ENCODE measurements at places on chromosomes 2 and 18. TPM values are rescaled to one million over a fixed set of nuclear protein-coding genes. Genes with fewer than 3 reads are reported as not detected.

- no peak for DNase-seq
These were observed 175.1 kb downstream of the ZFP36L2 start for GRCh38 chr2:43051338-43051737.

GRCh38 chr18:79169958-79170555 lies 100.9 kb downstream of the ATP9B start:
- no peak for DNase-seq

GRCh38 chr18:58413667-58414628 lies 214.9 kb downstream of the ALPK2 start:
- no peak for DNase-seq

- no peak for DNase-seq
These were observed 47.5 kb downstream of the NBEAL1 start for GRCh38 chr2:203062126-203062525.

DNA sequence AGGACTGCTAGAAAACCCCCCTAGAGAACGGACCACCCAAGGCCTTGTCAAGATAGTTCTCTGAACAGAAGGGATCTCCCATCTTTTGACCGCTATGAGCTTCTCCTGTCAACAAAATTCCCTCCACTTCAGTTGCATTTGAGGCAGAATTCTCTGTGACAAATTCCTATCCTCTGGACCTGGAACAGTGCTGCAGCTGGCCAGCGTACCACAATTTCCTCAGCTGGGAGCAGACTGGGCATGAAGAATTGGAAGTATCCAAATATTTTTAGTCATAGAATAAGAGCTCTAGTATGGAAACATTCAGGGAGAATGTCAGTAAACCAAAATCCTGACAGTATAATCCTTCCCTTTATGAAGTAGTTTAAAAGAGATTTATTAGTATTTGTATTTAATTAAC lies 147.1 kb upstream of the BOD1L2 start:
- no peak for DNase-seq

DNA sequence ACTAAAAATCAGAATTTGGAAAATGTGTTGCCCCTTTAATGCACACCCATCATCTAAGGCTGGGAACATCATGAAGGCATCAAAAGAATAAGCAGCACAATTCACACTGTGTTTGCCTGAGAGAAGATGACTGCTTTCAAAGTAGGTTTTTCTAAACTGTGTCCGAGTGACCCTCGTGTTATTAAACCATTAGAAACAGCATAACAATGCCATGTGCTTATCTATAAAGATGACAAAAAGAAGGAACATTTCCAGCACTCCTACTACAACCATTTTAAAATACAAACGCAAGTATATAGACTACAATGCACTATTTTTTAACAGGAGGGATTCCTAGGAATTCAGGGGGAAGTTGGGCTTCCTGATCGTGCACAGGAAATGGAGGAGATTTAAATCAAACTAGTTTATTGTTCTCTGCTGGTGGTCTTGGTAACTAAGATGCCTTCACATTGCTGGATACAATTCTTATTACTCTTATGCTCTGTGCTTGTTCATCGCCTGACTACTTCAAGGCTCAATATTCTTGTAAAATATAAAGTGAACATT lies 305.9 kb upstream of the CCDC68 start:
- DNase-seq = no peak

The MROH2A gene
- total RNA-seq = not detected

The SMYD5 gene
- total RNA-seq = 13.3 TPM

The TDRD15 gene
- not detected for total RNA-seq

The MEP1B gene
- not detected for total RNA-seq

The HOXD13 gene
- not detected for total RNA-seq

Measured in lower lobe of right lung (tissue), 2 donors.